ENCODE measurements at places on chromosomes 2 and 18.

- no peak overlapping the region for H3K27ac ChIP-seq
- no peaks in the 10 kb centered on the region for H3K36me3 ChIP-seq
- DNase-seq, result no peak
- H3K4me1 ChIP-seq, result no peaks in the 10 kb centered on the region
Measured at GRCh38 chr2:151976945-151977353, 121.9 kb downstream of the CACNB4 start.

DNA sequence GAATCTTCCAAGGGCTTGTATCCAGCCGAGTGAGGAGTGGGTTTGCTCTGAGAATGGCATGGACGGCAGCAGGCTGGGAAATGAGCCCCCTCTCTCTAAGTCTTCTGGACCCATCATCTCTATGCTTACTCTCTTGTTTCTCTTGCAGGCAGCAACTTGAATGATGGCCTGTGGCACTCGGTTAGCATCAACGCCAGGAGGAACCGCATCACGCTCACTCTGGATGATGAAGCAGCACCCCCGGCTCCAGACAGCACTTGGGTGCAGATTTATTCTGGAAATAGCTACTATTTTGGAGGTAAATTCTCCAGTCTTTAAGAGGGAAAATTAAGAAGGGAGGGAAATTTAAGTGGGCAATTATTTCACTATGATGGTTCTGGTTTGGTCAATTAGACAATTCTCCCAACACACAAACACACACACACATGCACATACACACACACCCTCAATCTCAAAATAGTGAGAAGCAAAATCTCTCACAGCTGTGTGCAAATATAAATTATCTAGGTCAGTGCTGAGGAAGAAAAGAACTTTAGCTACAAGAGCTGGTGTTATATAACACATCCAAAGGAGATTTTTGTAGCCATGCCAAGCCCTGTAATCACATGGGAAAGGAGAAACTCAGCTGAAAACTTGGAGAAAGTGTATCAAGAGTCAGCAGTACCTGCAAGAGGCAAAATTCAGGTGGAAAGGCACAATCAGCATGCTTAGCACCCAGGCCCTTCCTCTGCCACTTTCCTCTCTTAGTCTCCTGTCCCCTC, 499.2 kb downstream of the CNTNAP5 start:
- no peak overlapping the region for H3K27ac ChIP-seq
- H3K27me3 ChIP-seq, result no peaks in the 10 kb centered on the region
- no peaks in the 10 kb centered on the region for H3K36me3 ChIP-seq
- DNase-seq, result no peak

DNA sequence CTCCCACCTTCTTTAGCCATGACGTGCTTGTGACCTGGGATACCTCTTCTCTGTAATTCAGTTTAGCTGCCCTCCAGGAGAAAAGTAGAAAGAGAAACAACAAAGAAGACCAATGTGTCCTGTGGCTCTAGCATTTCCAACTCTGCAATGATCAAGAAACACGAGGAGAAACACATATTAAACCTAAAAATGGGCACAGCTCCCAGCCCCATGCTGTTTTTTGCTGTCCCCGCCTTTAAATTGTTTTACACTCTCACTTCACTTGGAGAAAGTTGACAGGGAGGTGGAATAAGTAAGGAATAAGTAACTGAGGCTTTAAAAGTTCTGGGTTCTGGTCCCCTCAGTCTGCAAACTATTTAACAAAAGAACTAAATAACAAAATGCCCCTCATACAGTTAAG, 390.6 kb downstream of the TNS1 start:
- no peak for DNase-seq
- no peak overlapping the region for H3K27ac ChIP-seq
- H3K4me3 ChIP-seq, result no peak overlapping the region

GRCh38 chr2:88090446-88091283, 23.0 kb downstream of the SMYD1 start:
- H3K36me3 ChIP-seq, result peaks cover 51% of the 10 kb centered on the region
- no peak for DNase-seq
- no peaks in the 10 kb centered on the region for H3K4me1 ChIP-seq
- no peak overlapping the region for H3K4me3 ChIP-seq

DNA sequence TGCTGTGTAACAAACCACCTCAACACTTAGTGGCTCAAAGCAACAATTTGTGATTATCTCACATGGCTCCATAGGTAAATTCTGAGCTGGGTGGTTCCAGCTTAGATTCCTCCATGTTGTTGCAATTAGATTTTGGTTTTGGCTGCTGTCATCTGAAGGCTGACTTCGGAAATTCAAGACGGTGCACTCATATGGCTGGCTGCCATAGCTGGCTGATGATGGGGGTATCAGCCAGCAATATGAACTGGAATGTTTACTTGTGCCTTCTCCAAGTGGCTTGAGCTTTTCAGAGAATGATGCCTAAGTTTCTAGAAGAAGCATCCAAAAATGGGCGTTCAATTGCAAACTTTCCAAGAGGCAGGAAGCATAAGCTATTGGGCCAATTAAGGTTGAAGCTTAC, 213.1 kb downstream of the GCA start:
- H3K4me1 ChIP-seq, result no peaks in the 10 kb centered on the region
- no peaks in the 10 kb centered on the region for H3K27me3 ChIP-seq
- H3K27ac ChIP-seq, result no peak overlapping the region
- H3K4me3 ChIP-seq, result no peak overlapping the region
- no peak for DNase-seq
- no peaks in the 10 kb centered on the region for H3K36me3 ChIP-seq

DNA sequence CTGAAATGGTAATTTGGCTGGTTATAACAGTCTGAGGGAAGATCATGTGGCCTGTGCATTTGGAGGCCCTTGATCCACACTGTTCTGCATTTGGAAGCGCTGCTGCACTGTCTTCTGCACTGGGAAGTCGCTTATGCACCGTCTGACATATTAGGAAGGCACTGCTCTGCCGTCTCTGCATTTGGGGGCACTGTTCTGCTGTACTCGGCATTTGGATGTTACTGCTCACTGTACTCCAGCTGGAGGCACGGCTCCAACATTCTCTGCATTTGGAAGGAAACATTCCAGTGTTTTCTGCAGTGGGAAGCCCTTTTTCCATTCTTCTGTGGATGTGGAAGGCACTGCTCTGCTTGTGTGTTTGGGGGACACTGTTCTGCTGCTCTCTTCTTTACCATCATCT, 9.6 kb upstream of the PROM2 start:
- no peak for DNase-seq
- H3K4me3 ChIP-seq, result no peak overlapping the region
- no peaks in the 10 kb centered on the region for H3K36me3 ChIP-seq
- H3K27me3 ChIP-seq, result no peaks in the 10 kb centered on the region

DNA sequence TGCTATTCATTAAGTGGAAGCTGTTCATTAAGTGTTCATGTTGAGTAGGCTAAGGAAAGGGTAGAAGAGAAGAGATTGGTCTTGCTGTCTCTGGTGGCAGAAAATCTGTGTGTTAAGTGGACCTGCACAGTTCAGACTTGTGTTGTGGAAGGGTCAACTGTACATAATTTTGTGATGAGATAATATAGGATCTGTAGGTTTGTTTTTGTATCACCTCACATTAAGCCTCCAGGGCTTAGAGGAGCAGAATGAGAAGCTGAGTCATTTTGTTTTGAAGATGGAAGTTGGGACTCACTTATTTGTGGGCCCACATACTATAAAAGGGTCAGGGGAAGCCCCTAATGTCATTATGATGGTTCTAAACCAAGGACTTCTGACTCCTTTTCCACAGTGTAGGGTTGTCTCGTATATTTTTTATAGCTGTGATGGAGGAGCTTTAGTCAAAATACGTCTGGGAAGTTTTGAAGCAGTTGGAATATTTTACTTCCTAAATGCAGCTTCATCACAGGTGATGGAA, 18.2 kb downstream of the PMS1 start:
- H3K27ac ChIP-seq, result no peak overlapping the region
- H3K36me3 ChIP-seq, result no peaks in the 10 kb centered on the region
- no peaks in the 10 kb centered on the region for H3K27me3 ChIP-seq
- no peak overlapping the region for H3K4me3 ChIP-seq

DNA sequence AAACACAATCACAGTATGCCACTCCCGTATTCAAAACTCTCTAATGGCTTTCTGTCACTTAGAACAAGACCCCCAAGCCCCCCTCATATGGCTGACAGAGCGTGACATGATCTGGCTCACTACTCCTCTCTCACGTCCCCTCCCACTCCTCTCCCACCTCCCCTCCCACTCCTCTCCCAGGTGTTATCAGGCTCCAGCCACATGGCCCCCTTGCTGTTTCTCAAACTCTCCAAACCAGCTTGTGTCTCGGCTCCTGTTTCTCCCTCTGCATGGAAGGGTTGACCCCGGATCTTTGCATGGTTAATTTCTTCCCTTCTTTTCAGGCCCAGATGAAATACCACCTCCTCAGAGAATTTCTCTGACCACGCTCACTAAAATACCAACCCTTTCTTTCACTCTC, 180.8 kb downstream of the SLC8A1 start:
- no peaks in the 10 kb centered on the region for H3K4me1 ChIP-seq
- H3K27me3 ChIP-seq, result no peaks in the 10 kb centered on the region
- no peak overlapping the region for H3K27ac ChIP-seq
- no peak overlapping the region for H3K4me3 ChIP-seq
- H3K36me3 ChIP-seq, result no peaks in the 10 kb centered on the region
- DNase-seq, result no peak

DNA sequence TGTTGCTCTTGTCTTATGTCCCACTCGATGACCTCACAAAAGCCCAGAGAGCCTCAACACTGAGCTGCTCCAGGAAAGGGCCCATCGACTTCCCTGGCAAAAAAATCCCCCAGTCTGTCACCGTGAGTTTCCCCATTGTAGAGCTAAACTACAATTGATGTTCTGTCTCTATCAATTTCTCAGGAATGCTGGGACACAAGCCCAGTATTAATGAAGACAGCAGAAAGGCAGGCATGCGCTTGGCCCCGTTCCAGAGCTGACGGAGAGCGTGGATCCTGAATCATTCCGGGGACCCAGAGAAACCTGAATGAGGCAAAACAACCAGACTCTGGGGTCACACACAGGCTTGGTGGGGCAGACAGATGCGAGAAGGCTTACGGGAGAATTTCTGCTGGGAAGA, 146.9 kb downstream of the TTC32 start:
- peaks cover 6% of the 10 kb centered on the region for H3K4me1 ChIP-seq
- no peak overlapping the region for H3K27ac ChIP-seq
- no peaks in the 10 kb centered on the region for H3K36me3 ChIP-seq
- DNase-seq, result no peak
- no peaks in the 10 kb centered on the region for H3K27me3 ChIP-seq

DNA sequence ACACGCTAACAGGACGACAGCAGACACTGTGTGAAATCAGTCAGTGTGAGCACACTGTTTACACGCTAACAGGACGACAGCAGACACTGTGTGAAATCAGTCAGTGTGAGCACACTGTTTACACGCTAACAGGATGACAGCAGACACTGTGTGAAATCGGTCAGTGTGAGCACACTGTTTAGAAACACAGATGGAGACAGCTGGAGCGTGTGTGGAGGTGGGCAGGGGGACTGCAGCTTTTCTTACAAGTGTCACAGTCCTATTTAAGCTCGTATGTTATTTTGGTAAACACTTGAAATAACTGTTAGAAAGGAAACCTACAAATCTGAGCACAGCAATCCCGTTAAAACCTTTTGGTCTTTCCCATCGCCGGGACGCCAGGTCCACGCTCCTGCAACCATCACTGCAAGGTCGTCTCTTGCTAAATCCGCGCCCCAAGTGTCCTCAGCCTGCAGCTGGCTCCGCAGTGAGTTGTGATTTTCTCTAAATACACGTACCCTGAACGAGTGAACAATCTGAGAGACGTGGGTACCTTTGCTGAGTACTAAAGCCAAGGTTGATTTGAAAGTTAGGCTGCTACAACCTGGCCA, 58.9 kb upstream of the CTDP1 start:
- no peak for DNase-seq
- no peaks in the 10 kb centered on the region for H3K27me3 ChIP-seq
- H3K36me3 ChIP-seq, result no peaks in the 10 kb centered on the region
- no peaks in the 10 kb centered on the region for H3K4me1 ChIP-seq
- no peak overlapping the region for H3K27ac ChIP-seq

DNA sequence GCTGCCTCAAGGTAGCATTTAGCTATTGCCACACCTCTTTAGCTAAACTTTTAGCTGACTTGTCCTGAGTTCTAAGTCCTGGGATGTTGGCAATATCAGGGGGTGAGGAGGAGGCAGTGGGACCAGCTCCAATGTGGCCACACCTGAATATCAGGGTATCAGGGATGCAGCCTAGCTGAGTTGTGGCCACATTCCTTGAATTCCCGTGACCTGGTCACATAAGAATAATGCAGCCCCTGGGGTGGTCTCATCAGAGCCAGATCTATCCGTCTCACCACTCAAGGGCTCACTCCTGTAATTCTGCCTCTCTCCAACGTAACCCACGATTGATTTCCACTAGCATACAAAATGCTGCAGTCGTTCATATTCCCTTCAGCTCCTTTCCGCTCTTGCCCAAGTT, 11.6 kb upstream of the TAF1B start:
- no peaks in the 10 kb centered on the region for H3K36me3 ChIP-seq
- no peak overlapping the region for H3K27ac ChIP-seq
- no peaks in the 10 kb centered on the region for H3K27me3 ChIP-seq
- DNase-seq, result no peak

- no peaks in the 10 kb centered on the region for H3K27me3 ChIP-seq
- H3K36me3 ChIP-seq, result no peaks in the 10 kb centered on the region
- no peaks in the 10 kb centered on the region for H3K4me1 ChIP-seq
- no peak overlapping the region for H3K4me3 ChIP-seq
- no peak overlapping the region for H3K27ac ChIP-seq
Measured at GRCh38 chr2:236613612-236614011, 44.0 kb downstream of the ACKR3 start.

- H3K27me3 ChIP-seq, result peaks cover 7% of the 10 kb centered on the region
- no peak for DNase-seq
- no peaks in the 10 kb centered on the region for H3K4me1 ChIP-seq
- no peak overlapping the region for H3K27ac ChIP-seq
Measured at GRCh38 chr2:41830600-41830999, 217.2 kb upstream of the PKDCC start.

DNA sequence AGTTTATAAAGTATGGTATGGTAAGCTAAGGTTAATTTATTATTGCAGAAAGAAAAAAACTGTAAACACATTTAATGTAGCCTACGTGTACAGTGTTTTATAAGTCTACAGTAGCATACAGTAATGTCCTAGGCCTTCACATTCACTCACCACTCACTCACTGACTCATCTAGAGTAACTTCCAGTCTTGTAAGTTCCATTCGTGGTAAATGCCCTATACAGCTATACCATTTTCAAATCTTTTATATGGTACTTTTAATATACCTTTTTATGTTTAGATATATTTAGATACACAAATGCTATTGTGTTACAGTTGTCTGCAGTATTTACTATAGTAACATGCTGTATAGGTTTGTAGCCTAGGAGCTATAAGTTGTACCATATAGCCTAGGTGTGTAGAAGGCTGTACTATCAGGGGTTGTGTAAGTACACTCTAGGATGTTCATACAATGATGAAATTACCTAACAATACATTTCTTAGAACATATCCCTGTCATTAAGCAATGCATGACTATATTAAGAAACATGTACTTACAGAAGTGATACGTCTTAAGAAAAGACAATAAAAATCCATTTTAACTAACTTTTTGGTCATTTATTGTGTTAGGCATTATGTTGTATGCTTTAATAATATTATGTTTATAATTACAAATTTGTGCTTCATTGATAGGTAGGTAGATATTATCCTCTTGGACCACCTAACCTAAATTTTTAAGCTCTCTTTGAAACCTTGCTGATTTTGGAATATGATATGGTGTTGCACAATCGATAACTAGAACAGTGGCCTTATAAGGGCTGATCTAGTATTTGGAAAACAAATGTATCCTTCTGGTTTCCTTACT, 51.9 kb downstream of the VRK2 start:
- no peak overlapping the region for H3K27ac ChIP-seq
- no peaks in the 10 kb centered on the region for H3K4me1 ChIP-seq
- no peak for DNase-seq
- no peaks in the 10 kb centered on the region for H3K27me3 ChIP-seq
